ENCODE measurements at places on chromosomes 4 and X.

- DNase-seq = no peak
Measured at GRCh38 chr4:107317611-107318010, 281.5 kb upstream of the DKK2 start.

GRCh38 chr4:116599859-116600258 is 485.5 kb downstream of the TRAM1L1 start:
- no peak for DNase-seq

DNA sequence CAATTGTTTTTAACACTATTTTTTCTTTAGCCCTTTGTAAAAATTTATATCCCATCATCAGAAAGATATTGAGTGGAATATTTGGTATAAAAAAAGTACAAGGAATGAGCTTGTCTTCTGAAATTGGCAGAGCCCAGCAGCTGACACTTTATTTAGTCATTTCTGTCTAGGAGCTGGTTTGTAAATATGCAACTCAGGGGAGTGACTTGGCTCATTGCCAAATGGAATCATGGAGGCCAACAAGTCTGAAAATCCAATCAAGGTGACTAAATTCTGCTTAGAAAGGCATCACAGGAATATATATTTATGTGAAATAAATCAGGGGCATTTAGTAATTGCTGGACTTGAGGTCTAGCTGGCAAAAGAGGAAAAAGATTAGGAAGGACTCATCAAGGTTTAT is 74.4 kb downstream of the OTC start:
- peak; percentile 55 for DNase-seq

- no peak for DNase-seq
Measured at GRCh38 chr4:138460477-138461414, 218.6 kb upstream of the SLC7A11 start.

GRCh38 chrX:17414027-17414658 is 39.1 kb downstream of the NHS start:
- DNase-seq = no peak

DNA sequence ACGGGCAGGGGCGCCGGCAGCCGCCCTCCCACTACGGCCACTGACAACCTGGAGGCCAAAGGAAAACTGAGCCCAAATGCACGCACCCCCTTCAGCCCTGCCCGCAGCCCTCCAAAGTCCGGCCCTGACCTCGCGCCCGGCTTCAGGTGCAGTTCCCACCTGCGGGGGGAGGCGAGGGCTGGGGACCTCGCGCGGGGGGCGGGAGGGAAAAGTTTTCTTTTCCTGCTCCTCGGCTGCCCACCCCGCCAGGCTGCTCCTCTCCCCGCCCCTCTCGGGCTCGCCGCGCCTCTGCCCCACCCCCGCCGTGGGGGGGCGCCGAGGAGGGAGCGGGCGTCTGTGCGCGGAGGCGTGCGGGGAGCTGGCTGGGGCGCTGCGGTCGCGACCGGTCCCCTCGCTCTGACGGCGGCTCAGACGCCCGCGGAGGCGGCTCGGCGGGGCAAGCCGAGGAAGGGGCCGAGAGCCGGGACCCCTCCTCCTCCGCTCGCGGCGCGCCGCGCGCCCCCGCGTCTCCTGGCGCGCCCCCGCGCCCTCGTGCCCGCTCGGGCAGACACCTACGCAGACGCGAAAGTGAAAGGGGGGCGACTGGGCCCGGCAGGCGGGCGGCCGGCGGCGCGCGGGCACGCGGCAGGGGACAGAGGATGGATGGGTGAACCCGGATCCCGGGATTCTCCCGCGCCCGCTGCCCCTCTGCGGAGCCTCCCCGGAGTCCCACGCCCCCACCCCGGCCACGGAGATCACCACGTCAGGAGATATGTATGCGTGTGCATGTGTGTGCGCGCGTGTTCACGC is 3.1 kb upstream of the NR3C2 start:
- DNase-seq = no peak

- no peak for DNase-seq
Measured at GRCh38 chr4:10496200-10496599, 39.0 kb upstream of the ZNF518B start.

- no peak for DNase-seq
Measured at GRCh38 chr4:112402098-112402497, 104.9 kb downstream of the ALPK1 start.

DNA sequence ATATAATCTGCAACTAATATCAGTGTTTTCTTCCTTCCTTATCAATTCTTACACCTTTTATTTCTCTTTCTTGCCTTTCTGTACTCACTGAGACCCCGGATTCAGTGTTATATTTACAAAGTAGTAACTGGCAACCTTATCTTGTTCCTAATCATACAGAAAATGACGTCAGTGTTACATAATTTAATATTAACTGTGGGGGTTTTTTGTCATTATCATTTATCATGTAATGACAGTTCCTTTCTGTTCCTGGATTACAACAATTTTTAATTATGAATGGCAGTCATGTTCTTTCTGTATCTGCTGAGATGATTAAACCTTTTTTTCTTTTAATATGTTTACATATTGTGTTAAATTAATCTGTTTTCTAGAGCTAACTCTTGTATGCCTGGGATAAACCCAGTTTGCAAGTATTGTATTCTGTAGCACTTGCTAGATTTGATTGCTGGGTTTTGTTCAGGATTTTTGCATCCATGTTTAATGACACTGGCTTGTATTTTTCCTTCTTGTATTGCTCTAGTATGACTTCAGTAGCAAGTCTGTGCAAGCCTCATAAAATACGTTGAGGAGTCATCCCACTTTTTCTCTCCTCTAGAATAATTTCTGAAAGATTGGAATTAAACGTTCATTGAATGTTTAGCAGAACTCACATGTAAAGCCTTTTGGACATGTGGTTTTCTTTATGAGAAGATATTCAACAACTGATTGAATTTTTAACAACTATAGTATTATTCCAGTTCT is 10.4 kb upstream of the HSPA4L start:
- DNase-seq = no peak

DNA sequence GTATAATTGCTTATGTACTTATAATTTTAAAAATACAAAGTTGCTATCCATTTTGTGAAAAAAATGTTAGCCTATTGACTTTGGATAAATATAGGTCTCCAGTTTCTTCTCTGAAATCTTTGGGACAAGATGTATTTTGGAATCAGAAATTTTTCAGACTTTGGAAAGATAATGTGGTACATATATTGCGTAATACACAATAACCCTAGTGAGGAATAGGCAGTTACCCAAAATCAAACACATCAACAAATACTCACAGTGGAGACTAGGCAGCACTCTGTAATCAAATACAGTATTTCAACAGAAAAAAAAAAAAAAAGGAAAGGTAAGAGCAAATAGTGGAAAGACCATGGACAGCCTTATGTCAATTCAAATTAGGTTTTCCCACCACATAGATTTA is 796.8 kb downstream of the ADGRL3 start:
- no peak for DNase-seq

GRCh38 chr4:24089851-24090534 is 200.1 kb upstream of the PPARGC1A start:
- DNase-seq = no peak

- peak; percentile 68 for DNase-seq
Measured at GRCh38 chrX:56468441-56468840, 95.0 kb upstream of the UBQLN2 start.

DNA sequence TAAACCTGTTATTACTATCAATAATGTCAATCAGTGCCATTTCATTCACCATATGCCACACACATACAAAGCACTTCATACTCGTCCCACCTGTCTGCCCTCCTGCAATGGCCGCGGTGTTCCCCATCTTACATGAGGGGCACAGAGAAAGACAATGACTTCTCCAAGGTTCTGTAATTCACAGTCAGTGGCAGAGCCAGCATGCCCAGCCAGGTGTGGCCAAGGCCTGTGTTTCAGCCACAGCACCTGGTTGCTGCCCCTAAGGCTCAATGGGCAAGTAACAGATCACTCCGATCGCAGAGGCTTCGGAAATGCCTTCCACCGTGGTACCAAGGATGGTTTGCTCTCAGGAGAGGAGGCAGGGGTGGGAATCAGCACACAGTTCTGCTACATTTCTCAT is 10.9 kb downstream of the AFAP1 start:
- no peak for DNase-seq

- DNase-seq = no peak
Measured at GRCh38 chr4:106314960-106315359, 1.0 kb downstream of the TBCK start.

GRCh38 chrX:39820938-39821708 is 276.6 kb downstream of the BCOR start:
- no peak for DNase-seq

GRCh38 chr4:37014584-37014983 is 230.0 kb upstream of the NWD2 start:
- no peak for DNase-seq

DNA sequence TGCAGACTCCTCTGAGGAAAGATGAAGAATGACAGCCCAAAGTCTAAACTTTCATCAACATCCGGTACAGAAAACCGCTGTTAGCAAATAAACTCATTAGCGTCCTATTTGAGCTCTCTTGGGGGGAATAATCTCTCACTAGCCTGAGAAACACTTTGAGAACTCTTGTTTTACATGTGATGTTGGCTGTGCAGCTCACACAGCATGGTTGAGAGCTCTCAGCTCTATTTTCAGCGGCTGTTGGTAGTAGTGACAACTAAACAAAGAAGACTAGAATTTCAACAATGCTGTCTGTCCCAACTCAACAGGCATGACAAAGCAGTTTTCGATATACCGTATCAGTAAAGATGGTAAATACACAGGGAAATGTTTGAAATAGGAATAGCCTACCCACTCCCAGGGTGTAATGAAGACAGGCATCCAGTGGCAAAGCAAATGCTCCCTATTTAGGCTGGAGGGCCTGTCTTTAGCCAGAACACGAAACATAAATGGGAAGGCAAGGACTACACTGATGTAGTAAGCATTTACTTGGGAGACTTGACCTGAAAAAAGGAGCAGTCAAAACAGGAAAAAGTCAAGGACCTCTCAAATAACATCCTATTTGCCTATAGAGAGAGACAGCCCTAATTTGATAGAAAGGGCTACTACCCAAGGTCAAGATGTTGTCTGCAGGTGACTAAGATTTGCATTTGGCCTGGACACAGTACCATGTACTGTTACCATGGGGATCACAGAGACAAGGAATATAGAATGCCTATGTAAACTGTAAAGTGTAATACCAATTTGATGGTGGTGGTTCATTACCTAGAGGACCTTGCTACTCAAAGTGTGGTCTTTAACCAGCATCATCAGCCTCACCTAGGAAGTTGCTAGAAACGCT is 60.4 kb downstream of the PPEF2 start:
- no peak for DNase-seq

GRCh38 chrX:18426004-18426320 is 554 bp downstream of the CDKL5 start:
- no peak for DNase-seq

- DNase-seq = no peak
Measured at GRCh38 chrX:115345615-115346014, 56.1 kb downstream of the LUZP4 start.

DNA sequence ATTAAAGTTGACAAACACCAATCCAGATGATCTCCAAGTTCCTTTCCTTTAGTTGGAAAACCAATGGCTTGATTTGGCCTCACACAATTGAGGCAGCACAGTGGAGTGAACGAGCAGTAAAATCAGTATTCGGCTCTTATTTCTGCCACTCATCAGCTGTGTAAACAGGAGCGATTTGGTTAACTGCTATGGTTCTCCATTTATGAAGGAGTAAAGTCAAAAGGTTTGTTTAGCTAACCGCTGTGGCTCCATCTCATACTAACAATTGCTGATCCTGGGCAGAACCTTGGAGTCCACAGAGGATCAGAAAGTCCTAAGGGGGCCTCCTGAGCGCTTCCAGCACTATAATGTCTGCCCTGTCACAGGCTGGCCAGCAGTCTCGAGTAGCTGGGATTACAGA is 54.5 kb upstream of the EXOC1L start:
- DNase-seq = no peak

GRCh38 chr4:109872950-109873656 is 25.2 kb downstream of the LRIT3 start:
- no peak for DNase-seq

- no peak for DNase-seq
Measured at GRCh38 chr4:184514121-184514988, 40.0 kb upstream of the IRF2 start.

GRCh38 chr4:96347582-96347981 is 507.7 kb downstream of the PDHA2 start:
- no peak for DNase-seq

DNA sequence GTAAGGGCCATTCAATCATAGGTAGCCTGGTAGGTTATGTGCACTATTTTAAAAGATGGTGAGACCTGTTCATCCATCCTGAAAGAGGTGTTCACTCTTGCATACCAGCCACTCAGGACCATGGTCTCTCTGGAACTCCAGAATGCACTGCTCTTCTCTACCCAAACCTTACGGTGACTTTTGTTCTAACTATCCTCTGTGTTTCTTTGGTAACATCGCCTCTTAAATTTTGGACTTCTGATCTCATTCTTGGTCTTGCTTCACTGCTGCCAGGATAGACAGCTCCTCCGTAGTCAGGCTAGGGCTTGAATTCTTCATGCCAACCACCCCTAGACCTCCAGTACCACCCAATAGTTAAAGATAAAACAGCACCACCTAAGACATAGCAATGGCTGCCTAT is 346.3 kb upstream of the GALNT7 start:
- no peak for DNase-seq

DNA sequence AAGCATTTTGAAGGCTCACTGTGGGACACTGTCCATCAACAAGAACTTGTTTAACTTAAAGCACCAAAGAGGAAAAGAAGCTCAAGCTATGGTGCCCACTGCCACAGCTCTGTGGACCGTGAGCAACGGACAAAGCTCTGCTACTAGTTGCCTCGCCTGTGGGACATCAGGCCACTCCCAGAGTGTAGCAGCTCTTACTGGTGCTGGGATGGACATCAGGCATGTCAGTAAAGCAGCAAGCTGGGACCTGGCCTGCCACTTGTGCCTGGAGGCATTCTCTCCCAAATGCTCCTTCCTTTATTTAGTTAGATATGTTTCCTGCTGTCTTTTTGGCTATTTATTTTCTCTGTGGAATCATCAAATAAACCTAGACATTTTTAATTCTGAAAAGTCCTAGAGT is 46.7 kb downstream of the TMEM154 start:
- DNase-seq = no peak

GRCh38 chr4:11543706-11544105 is 115.0 kb upstream of the HS3ST1 start:
- no peak for DNase-seq

DNA sequence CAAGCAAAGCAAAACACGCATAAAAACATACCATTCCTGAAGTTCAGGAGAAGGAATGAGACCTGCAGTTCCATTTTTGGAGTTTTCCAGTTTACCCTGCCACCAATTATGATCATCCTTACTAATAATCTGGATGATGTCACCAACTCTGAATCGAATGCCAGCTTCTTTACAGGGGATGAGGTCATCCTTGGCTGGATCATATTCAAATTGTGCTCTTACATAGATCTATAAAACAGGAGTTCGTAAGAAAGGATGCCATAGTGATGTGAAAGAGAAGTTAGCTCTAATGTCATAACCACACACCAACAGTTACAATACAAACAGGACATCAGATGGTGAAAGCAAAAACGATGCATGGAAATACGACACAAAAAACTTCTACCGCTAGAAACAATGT is 106.5 kb downstream of the NYX start:
- no peak for DNase-seq
